SJCRH30 (cell line): ENCODE measurements at places on chromosomes 4 and X. TPM values are rescaled to one million over a fixed set of nuclear protein-coding genes. Genes with fewer than 3 reads are reported as not detected.

GRCh38 chr4:189414021-189414420 is 526.7 kb upstream of the FRG1 start:
- H3K27ac ChIP-seq: no peak overlapping the region
- H3K36me3 ChIP-seq: no peaks in the 10 kb centered on the region
- no peaks in the 10 kb centered on the region for H3K27me3 ChIP-seq
- peak; percentile 1 for DNase-seq
- H3K4me3 ChIP-seq: no peak overlapping the region

- no peaks in the 10 kb centered on the region for H3K4me1 ChIP-seq
- no peaks in the 10 kb centered on the region for H3K36me3 ChIP-seq
- peak; percentile 77 for DNase-seq
- H3K27ac ChIP-seq: peak overlapping the region; percentile 77
Observed at GRCh38 chrX:134026565-134027311, 41.3 kb upstream of the GPC3 start.

DNA sequence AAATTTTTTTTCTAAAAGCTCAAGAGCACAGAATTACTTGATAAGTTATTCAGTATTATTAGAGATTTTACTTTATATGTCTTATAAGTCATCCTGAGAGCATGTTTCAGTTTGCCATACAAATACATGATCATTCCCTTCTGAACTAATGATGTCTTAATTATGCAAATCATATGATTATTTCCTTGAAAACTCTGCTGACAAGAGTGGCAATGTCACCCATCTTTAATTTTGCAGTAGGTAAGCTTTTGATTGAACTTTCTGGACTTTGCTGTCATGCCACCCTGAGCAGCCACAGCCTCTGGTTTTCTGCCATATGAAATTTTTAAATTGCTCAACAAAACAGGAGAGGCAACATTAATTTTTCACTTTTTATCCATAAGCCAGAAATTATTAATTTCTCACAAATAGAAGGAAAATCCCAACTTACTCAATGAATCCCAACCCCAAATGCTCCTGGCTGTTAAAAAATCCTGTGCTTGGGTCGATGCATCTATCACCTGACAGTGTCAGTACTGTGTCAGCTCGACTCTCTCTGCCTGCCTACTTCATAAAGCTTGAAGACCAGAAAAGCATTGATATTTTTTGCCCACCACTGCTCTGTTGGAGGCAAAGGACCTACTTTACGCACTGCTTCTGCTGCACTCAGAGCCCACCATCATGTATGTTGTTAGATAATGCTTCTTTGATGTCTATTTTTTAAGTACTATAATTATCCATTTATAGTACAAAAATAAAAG is 11.6 kb upstream of the HADH start:
- H3K27ac ChIP-seq: no peak overlapping the region
- H3K36me3 ChIP-seq: no peaks in the 10 kb centered on the region
- H3K27me3 ChIP-seq: no peaks in the 10 kb centered on the region
- no peaks in the 10 kb centered on the region for H3K4me1 ChIP-seq
- DNase-seq: no peak

- H3K27me3 ChIP-seq: peaks cover 3% of the 10 kb centered on the region; the same call in 1 of the 2 replicates
- no peak for DNase-seq
- H3K4me1 ChIP-seq: no peaks in the 10 kb centered on the region
- H3K4me3 ChIP-seq: no peak overlapping the region
- H3K27ac ChIP-seq: no peak overlapping the region
Observed at GRCh38 chr4:81758574-81759264, 287.0 kb upstream of the RASGEF1B start.

GRCh38 chrX:35101901-35102300 is 159.3 kb downstream of the FAM47B start:
- H3K4me1 ChIP-seq: no peaks in the 10 kb centered on the region
- no peak overlapping the region for H3K27ac ChIP-seq
- no peak overlapping the region for H3K4me3 ChIP-seq
- H3K27me3 ChIP-seq: no peaks in the 10 kb centered on the region
- no peaks in the 10 kb centered on the region for H3K36me3 ChIP-seq

The P2RY4 gene
- 0.22 TPM in 1 of 2 replicates, not detected in the other for total RNA-seq

The PSAPL1 gene
- not detected in 2 replicates for total RNA-seq

The TMPRSS11F gene
- not detected in 2 replicates for total RNA-seq

DNA sequence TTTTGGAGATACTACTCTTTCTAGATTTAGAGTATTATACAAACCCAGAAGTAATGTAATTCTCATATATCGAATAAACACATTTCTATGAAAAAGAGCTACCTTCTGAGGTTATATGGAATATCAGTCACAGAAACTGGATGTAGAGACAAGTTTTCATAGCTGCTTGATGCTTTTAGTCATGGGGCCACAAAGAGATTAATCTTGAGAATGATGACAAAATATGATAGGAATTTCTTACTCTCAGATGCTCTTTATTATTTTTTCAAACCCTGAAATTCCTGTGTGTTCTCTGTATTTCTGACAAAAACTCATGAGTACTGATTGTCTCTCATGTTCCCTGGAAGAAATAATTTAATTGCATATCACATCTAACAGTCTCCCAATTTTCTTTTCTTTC is 662.5 kb downstream of the RAPGEF2 start:
- no peak for DNase-seq
- peaks cover 3% of the 10 kb centered on the region; the same call in 1 of the 2 replicates for H3K4me1 ChIP-seq
- no peaks in the 10 kb centered on the region for H3K36me3 ChIP-seq
- H3K27ac ChIP-seq: peak overlapping the region; percentile 25; the same call in 1 of the 2 replicates

DNA sequence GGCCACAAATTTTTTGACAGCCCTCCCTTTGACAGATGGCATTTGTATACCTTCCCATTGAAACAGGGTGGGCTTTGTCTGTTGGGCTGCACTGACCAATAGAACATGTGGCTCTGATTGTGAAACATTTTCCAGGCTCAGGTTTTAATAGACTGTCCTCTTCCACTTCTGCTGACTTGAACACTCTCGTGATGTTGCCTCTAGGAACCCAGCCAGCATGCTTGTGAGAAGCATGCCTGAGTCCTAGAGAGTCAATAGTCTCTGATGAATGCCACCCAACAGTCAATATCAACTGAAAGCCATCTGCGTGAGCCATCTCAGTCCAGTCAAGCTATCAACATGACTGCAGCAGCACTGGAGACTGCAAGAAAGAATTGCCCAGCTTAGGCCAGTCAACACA is 290.0 kb downstream of the SLC7A11 start:
- H3K27me3 ChIP-seq: no peaks in the 10 kb centered on the region
- no peaks in the 10 kb centered on the region for H3K36me3 ChIP-seq
- no peak overlapping the region for H3K27ac ChIP-seq
- no peaks in the 10 kb centered on the region for H3K4me1 ChIP-seq
- no peak for DNase-seq

The MTNR1A gene
- total RNA-seq: not detected in 2 replicates

DNA sequence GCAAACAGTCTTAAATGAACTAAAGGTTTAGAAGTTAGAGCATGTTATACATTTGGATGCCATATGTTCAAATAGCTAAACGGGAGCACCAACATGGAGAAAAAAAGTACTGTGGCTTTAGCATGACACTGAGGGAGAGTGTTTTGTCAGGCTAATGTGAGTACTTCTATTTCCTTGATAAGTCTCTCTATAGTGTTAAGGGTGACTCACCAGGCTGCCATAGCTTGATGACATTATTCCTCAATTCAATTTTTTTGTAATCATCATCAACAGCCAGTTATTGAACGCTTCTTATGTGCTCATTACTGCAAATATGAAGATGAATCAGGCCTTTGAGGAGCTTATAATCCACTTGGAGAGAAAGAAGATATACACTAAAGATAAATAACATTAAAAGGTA is 211.4 kb upstream of the GPR101 start:
- H3K4me1 ChIP-seq: no peaks in the 10 kb centered on the region
- H3K27me3 ChIP-seq: no peaks in the 10 kb centered on the region
- no peaks in the 10 kb centered on the region for H3K36me3 ChIP-seq
- H3K27ac ChIP-seq: no peak overlapping the region

- DNase-seq: peak; percentile 68
- no peaks in the 10 kb centered on the region for H3K36me3 ChIP-seq
- peaks cover 12% of the 10 kb centered on the region for H3K4me1 ChIP-seq
Observed at GRCh38 chr4:53563824-53564223, 27.5 kb downstream of the LNX1 start.

DNA sequence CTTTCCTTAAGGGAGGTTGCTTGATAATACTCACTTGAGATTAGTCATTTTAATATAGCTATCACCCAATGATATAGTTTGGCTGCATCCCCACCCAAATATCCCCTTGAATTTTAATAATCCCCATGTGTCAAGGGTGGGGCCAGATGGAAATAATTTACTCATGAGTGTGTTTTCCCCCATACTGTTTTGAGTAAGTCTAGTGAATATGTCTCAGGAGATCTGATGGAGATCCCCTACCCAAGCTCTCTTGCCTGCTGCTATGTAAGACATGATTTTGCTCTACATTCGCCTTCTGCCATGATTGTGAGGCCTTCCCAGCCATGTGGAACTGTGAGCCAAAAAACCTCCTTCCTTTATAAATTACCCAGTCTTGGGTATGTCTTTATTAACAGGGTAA is 539.7 kb upstream of the GRID2 start:
- no peaks in the 10 kb centered on the region for H3K4me1 ChIP-seq
- no peaks in the 10 kb centered on the region for H3K36me3 ChIP-seq
- H3K27ac ChIP-seq: no peak overlapping the region
- H3K27me3 ChIP-seq: peaks cover 7% of the 10 kb centered on the region
- no peak for DNase-seq
- H3K4me3 ChIP-seq: no peak overlapping the region

DNA sequence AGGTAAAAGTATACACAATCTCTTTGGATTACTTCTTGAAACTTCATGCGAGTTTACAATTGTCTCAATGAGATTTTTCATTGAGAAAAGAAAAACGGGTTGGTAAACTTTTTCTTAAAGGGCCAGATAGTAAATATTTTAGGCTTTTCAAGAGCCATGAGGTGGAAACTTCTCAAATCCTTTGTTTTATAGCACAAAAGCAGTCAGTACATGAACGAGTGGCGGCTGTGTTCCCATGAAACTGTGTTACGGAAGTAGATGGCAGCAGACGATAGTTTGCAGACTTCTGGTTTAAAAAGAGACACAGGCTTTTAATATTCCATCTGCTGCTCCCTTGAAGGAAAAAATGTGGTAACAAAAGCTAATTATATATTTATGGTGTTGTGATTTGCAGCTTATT is 332.0 kb downstream of the TENM3 start:
- H3K27me3 ChIP-seq: no peaks in the 10 kb centered on the region
- no peak for DNase-seq
- no peaks in the 10 kb centered on the region for H3K4me1 ChIP-seq
- no peak overlapping the region for H3K4me3 ChIP-seq

DNA sequence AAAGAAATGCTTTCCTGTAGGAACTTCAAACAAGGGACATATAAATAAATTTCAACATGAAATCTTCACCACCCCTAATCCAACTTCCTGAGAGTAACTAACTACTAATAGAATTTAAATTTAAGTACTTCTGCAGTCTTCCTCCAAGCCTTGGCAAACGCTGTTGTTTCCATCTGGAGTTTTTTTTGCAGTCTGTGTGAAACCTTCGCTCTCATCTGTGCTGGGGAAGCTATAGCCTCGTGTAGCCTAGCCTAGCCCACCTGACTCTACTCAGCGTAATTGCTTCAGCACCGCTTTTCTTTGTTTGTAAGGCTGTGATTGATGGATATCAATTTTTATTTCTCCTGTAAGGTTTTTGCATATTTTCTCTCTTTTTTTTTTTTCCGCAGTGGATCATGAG is 30.9 kb downstream of the STOX2 start:
- H3K4me3 ChIP-seq: no peak overlapping the region
- no peaks in the 10 kb centered on the region for H3K4me1 ChIP-seq
- no peaks in the 10 kb centered on the region for H3K27me3 ChIP-seq
- no peaks in the 10 kb centered on the region for H3K36me3 ChIP-seq
- H3K27ac ChIP-seq: no peak overlapping the region

DNA sequence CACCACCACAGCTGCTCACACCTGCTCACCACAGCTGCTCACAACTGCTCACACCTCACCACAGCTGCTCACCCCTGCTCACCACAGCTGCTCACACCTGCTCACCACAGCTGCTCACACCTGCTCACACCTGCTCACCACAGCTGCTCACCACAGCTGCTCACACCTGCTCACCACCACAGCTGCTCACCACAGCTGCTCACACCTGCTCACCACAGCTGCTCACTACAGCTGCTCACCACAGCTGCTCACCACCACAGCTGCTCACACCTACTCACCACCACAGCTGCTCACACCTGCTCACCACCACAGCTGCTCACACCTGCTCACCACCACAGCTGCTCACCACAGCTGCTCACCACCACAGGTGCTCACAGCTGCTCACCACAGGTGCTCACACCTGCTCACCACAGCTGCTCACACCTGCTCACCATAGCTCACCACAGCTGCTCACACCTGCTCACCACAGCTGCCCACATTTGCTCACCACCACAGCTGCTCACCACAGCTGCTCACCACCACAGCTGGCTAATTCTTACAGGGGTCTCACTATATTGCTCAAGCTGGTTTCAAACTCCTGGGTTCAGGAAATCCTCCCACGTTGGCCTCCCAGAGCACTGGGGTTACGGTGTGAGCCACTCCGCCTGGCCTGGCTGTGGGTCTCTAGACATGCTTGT is 30.4 kb upstream of the CPLX1 start:
- no peak overlapping the region for H3K4me3 ChIP-seq
- H3K4me1 ChIP-seq: no peaks in the 10 kb centered on the region
- peak; percentile 30 for DNase-seq
- H3K36me3 ChIP-seq: peaks cover 66% of the 10 kb centered on the region
- H3K27ac ChIP-seq: no peak overlapping the region
- no peaks in the 10 kb centered on the region for H3K27me3 ChIP-seq

- H3K36me3 ChIP-seq: no peaks in the 10 kb centered on the region
- no peak for DNase-seq
- H3K27me3 ChIP-seq: no peaks in the 10 kb centered on the region
Observed at GRCh38 chr4:101600287-101600686, 190.2 kb upstream of the BANK1 start.

The PDK3 gene
- total RNA-seq: 22.1 and 23.0 TPM in 2 replicates

GRCh38 chr4:92368653-92369052 is 64.9 kb downstream of the GRID2 start:
- H3K36me3 ChIP-seq: no peaks in the 10 kb centered on the region
- H3K4me3 ChIP-seq: no peak overlapping the region
- H3K27ac ChIP-seq: no peak overlapping the region
- no peak for DNase-seq
- H3K4me1 ChIP-seq: no peaks in the 10 kb centered on the region
- no peaks in the 10 kb centered on the region for H3K27me3 ChIP-seq

The HTR2C gene
- total RNA-seq: 0.04 and 0.05 TPM in 2 replicates

The TLR10 gene
- not detected in 2 replicates for total RNA-seq

GRCh38 chrX:130186651-130187050 is 14.9 kb downstream of the RAB33A start:
- H3K27me3 ChIP-seq: no peaks in the 10 kb centered on the region
- no peak overlapping the region for H3K27ac ChIP-seq
- no peaks in the 10 kb centered on the region for H3K36me3 ChIP-seq
- no peak for DNase-seq
